ENCODE measurements at places on chromosomes 4 and X.

GRCh38 chrX:139204898-139205667 is 325.5 kb upstream of the F9 start:
- DNase-seq, result no peak

DNA sequence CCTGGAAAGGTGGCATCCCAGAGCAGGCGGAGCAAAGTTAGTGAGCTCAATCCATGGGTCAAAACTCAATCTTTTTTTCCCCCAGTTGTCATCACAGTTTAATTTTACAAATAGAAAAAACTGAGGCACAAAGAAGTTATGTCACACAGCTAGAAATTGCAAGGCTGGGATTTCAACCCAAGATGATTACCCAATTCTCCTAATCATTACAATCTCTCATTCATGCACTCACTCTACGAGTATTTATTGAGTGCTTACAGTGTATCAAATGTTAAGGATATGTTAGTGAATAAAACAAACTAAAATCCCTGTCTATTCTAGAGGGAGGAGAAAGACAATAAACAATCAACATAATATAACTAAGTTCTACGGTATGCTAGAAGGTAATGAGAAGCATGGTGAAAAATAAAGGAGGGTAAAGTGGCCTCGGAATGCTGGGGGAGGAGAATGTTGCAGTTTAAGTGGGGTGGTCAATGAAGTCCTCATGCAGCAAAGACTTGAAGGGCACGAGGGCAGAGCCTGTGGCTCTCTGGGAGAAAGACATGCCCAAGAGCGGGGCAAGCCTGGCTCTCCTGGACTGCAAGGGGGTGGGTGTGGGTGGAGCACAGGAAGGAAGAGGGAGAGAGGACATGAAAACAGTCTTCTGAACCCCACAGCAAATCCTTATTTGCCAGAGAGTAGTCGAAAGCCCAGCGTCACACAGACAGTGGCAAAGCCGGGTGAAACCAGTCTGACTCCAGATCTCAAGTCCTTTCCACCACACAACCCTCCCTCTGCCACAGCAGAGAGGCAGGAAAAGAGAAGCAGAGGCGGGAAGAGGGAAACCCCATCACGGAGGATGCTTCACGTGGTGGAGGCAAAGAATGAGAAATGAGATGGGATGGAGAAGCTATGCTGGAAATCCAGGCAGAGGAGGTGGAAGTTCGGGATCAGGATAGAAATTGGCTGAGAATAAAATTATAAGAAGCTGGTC is 48.3 kb downstream of the RAB33B start:
- DNase-seq, result no peak

DNA sequence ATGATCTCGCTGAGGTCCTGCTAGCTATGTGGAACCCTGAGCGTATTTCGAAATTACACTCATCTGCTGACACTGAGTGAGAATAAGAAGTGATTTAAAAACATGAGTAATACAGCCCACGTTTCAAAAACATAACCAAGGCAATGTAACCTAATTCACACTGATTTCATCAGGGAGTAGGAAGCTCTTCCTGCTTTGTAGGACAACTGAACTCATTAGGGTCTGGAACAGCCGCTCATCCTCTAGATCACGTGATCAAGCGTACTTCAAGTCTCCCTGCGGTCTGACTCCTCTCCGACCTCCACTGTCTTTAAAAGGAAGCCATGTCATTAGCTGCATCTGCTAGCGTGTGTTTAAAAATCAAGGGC is 138.0 kb downstream of the NSUN7 start:
- DNase-seq, result peak; percentile 92

GRCh38 chr4:33060674-33061542 is 2340.7 kb downstream of the PCDH7 start:
- peak; percentile 28 for DNase-seq

GRCh38 chr4:105469736-105470135 is 4.1 kb downstream of the PPA2 start:
- DNase-seq, result no peak

GRCh38 chr4:7067452-7068278 is at the start of gene GRPEL1:
Gene GRPEL1, minus strand, starts transcription at chr4:7068064. Its CDS starts 32 bp downstream, at chr4:7068032.
- DNase-seq, result peak; percentile 99

GRCh38 chrX:76555816-76556215 is 128.3 kb downstream of the MAGEE1 start:
- peak; percentile 22 for DNase-seq

- peak; percentile 75 for DNase-seq
These were observed 361.2 kb downstream of the BCOR start for GRCh38 chrX:39736216-39737211.

GRCh38 chr4:2290488-2290887 is 28.6 kb upstream of the MXD4 start:
- no peak for DNase-seq

DNA sequence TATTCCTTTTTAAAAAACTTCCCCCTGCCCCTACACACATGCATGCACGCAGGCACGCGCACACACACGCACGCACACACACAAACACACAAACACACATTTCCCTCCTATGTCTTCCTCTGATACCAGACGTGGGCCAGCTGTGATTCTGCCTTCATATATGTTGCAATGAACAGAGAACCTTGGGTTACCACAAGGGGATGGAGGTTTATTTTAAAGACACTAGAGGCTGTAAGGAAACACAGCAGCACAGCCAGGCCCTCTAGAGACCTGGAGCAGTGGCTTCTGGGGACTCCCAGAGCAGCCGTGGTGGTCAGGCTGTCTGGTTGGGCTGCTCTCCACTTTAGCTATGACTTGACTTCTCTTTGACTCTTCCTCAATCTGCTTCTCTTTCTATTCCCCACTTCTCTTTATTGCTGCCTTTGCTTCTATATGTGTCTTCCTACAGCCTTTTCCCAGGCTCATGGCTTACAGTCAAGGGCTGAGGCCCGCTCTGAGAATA is 3.2 kb upstream of the TLR10 start:
- DNase-seq, result no peak

- DNase-seq, result no peak
These were observed 399.6 kb upstream of the RPS6KA3 start for GRCh38 chrX:20666331-20666730.

DNA sequence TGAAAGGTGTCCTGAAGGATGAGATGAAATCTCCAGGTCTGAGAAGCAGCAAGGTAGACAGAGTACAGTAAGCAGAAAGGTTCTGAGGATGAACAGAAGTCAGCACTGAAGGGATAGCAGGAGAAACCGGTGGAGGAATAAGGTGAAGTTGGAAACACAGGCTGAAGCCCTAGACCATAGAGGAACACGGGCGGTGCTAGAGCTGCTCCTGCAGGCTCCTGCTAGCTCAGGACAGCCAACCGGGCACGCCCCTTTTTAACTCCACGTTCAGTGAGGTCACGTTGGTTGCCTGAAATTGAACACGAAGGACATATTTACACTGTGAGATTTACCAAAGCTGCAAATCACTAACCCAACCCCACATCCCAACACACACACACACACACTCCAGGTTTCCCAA is 1886.4 kb upstream of the AGA start:
- DNase-seq, result no peak

GRCh38 chrX:152960115-152960514 is 33.8 kb downstream of the PNMA5 start:
- no peak for DNase-seq
